AG04450 (cell line): ENCODE measurements at places on chromosomes 16 and 17.

GRCh38 chr16:31089199-31089598 lies 456 bp upstream of the PRSS53 start:
- DNase-seq: no peak

DNA sequence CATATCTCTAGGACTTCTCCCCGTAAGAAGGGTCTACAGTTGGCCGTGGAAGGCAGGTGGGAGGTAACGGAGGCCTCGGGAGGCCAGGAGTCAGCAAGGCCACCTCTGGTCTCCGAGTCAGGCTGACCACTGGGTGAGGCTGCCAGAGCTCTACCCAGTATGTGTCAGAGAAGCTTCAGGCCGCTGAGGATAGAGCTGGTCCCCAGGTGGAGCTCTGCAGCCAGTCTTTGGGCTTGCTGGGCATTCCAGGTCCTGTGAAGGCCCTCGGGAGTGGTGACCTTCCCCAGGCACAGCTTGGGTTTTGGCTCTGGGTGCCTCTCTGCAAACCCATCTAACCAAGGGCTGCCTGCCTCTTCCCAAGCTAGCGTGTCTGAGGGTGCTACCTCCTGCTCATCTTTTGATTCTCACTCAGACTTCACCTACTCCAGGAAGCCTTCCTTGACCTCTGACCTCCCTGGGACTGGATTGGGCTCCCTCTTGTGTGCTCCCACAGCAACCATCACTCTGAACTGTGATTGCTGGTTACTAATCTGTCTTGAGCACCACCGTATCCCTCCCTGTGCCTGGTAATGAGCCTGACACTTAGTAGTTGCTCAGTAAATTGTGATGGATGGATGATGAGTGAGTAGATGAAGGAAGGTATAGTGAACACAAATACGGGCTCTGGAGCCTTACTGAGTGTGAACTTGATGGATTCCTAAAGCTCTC lies 22.3 kb downstream of the RHBDL3 start:
- no peak for DNase-seq

DNA sequence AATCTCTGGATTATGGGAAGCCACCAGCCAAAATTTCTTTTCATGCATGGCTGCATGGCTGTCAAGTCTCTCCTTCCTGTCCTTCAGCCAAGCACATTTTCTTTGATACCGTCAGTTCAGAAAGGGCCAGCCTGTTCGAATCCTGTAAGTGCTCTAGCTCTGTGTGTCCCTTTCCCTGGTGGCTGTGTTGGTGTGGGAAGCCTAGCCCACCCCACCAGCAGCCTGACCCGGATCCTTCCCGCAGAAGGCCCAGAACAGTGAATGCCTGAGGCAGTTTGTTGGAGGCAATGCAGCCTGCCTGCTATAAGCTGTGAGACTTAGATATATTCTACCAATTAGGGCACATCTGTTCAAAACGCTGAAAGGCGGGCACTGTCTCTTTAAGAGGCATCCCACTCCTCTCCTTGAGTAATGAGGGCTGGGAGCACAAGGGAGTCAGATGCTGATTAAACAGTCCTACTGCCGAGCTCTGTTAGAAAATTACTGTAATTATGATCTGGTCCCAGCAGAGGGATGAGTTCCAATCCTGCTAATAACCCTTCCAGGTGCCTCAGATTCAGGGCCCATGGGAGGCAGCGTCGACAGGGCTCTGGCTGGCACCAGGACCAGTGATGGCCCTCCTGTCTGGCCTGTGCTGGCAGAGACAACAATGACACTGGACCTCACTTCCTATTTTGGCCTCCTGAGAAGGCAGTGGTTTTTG lies 18.4 kb downstream of the SNX11 start:
- DNase-seq: no peak

GRCh38 chr17:58755577-58756245 lies at the start of gene PPM1E:
TSS of gene PPM1E (plus strand) at chr17:58755854.
- no peak for DNase-seq

DNA sequence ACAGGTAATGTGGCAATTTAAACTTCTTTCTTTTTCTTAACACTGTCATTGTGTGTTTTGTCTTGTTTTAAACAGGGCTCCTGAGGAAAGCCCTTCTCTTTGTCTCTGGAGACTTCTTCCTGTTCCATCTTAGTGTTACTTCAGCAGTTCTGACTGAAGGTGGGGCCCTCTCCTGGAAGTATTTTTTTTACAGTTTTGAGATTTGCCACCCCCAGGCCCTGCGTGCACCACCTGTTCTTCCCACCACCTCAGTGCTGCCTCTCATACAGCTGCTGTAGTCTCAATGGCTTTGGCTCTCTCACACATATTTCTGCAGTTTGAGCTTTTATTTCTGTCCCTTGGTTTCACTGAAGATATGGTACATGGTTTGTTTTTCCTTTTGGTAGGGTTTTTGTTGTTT lies 52.5 kb upstream of the ALDH3A1 start:
- no peak for DNase-seq
